ENCODE measurements at places on chromosomes 4 and X.
A peak's percentile ranks its signal among the peaks of the same experiment; 100 is the strongest.

DNA sequence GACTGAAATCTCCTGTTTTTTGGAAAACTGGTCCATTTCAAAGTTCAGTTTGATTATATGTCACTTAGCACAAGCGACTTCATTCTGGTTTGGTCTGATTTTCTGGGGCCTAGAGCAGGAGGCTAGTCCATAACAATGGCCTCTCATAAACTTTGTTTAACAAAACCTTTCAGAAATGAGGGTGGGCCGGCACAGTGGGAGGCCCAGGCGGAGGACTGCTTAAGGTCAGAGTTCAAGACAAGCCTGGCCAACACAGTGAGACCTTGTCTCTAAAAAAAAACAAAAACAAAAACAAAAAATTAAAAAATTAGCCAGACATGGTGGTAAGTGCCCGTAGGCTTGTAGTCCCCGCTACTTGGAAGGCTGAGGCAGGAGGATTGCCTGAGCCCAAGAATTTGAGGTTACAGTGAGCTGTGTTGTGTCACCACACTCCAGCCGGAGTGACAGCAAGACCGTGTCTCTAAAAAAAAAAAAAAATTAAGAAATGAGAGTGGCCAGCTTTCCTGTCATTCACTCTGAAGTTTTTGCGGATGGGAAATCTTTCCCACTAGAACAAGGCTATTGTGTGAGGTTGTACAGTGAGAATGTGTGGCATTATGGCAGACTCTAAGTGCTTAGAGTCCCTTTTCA is 1.2 kb upstream of the PLAC8 start:
- DNase-seq, result no peak

DNA sequence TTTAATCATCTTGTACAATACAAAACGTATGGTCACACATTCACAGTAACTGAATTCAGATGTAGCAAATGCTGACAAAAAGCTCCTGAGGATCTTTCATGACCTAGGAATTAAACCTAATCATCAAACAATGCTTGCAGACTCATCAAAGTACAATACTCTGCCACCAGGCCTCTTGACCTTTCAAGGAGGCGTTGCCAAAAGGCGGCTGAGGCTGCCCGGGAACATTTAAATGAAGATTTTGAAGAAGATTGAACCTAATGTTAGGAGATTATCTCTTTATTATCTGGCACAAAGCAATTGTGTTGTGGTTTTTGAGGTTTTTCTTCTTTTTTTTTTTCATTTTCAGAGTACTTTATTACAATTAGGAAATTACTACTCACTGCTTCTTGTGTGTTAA is 340.5 kb downstream of the GALNTL6 start:
- DNase-seq, result no peak

DNA sequence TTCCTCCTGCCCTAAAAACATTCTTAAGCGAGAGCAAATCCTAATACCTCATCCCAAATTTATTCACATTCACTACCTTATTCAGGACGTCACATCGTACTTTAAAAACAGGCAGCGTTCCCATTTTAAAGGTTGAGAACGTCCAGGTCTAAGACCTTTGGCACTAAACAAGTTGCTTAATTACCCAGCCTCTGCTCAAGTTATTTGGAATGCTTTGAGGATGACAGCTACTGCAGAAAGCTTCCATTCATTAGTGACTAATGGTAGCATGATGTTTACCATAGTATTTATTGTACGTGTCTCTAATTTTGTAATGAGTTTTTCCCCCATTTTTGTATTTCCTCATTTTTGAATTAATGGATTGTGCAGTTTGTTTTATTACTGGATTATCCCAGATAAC is 1.5 kb downstream of the USP38 start:
- no peak for DNase-seq

- DNase-seq, result no peak
Observed at GRCh38 chrX:12526306-12526705, 264.9 kb upstream of the PRPS2 start.

GRCh38 chr4:178202422-178202821 is 760.2 kb upstream of the AGA start:
- DNase-seq, result no peak

GRCh38 chr4:174244441-174244840 is 39.0 kb downstream of the FBXO8 start:
- DNase-seq, result no peak

DNA sequence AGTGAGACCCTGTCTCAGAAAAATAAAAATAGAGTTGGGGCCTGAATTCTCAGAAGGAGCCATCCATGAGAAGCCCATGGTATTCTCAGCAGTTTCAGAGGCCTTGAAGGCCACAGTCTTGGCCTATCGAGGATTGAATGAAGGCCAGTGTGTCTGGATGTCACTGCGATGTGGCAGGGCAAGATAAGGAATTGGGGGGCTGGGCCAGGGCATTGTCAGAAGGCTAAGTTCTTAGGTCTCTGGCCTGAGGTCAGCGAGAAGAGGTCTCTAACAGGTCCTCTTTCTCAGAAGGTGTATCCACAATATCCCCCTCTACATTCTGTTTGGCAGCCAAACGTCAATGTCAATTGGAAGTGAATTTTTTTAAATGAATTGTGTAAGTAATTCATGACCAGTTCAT is 5.7 kb downstream of the ZNF275 start:
- DNase-seq, result no peak

DNA sequence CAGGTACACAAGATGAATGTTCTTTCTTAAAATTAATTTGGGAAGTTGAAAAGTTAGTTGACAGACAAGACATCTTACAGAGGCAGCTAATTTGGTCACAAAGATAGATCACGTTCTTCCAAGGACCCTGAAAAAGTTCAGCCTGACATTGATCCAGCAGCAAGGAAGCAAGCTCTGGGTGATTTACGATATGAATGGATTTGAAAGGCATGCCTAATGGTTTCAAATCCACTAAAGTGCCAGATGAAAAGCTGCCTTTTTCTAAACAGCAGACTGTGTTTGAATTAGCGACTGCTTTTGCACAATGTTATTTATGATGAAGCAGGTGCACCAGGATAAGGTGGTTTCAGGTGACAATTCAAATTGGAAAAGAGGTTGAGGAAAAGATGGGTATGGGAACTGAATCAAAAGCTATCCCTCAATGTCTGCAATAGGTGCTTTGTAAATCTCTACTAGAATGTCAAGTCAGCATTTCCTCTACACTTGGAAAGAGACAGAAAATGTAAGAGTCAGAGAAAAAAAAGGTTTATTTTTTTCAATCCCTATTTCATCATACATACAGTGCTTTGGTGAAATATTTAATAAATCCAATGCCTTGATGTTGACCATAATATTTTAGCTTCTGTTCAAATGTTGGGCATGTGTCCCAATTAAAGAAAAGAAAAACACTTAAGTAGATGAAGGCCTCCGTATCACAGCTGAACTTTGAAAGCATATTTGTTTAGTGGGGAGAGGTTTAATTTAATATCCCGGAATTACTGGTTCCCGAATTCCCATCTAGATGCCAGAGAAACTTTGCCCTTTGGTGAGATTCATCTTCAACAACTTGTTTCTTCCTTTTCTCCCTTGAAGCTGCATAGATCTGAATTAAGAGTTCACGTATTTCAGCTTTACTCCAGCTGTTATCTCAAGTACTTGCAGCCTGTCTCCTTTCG is 6.0 kb downstream of the RASGEF1B start:
- DNase-seq, result no peak

- DNase-seq, result no peak
Observed at GRCh38 chr4:82745173-82745842, 53.3 kb downstream of the SCD5 start.

GRCh38 chr4:179625406-179625805 is 2183.2 kb upstream of the AGA start:
- DNase-seq, result no peak

- DNase-seq, result no peak
Observed at GRCh38 chr4:94285666-94286065, 57.0 kb downstream of the HPGDS start.

DNA sequence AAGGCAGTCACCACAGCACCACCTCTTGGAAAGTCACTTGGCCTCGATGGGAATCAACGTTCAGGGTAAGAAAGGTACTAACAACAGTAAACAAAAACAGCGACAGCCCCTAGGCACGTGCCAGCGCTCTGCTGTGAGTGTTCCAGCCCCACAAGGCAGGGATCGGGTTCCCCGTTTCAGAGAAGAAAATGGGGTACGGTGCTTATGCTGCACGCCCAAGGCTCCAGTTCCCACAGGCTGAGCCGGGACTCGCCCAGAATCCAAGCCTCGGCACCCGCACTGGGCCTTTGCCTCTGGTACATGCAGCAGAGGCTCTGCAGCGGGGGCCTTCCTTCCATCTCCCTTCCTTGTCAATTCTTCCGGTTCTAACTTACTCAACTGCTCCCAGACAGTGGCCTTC is 37.3 kb downstream of the WDR1 start:
- DNase-seq, result no peak

DNA sequence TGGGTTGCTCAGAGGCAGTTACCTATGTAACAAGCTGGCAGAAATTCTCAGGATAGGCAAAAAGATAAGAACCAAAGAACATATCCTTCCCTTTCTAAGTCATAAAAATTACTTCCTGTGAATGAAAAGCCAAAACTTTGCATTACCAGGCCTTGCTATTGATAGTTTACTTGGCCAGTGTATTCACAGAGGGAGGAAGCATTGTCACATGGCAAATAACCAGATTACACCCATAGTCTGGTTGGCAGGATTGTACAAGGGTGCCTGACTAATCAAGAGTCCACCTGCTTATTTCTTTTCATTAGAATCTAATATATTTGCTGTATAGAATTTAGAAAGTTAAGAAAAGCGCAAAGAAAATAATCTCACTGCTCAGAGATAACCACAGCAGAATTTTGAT is 14.1 kb downstream of the XIAP start:
- no peak for DNase-seq

GRCh38 chr4:185508181-185508580 is 27.1 kb downstream of the PDLIM3 start:
- DNase-seq, result no peak

DNA sequence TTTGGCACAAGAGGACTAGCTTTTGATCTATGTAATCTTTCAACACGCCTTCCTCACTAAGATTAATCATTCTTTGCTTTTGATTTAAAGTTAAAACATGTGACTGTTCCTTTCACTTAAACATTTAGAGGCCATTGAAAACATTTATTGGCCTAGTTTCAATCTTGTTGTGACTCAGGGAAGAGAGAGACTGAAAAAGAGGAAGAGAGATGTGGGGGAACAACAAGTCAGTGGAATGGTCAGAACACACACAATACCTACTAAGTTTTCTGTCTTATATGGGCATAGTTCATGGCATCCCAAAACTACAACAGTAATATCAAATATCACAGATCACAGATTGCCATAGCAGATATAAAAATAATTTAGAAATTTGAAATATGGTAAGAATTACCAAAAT is 812.9 kb upstream of the AGA start:
- no peak for DNase-seq

- DNase-seq, result no peak
Observed at GRCh38 chr4:77433418-77433733, 172.2 kb upstream of the CXCL13 start.

GRCh38 chrX:139475432-139475831 is 55.1 kb upstream of the F9 start:
- DNase-seq, result no peak

GRCh38 chr4:110224142-110224541 is 25.7 kb upstream of the ELOVL6 start:
- DNase-seq, result no peak

DNA sequence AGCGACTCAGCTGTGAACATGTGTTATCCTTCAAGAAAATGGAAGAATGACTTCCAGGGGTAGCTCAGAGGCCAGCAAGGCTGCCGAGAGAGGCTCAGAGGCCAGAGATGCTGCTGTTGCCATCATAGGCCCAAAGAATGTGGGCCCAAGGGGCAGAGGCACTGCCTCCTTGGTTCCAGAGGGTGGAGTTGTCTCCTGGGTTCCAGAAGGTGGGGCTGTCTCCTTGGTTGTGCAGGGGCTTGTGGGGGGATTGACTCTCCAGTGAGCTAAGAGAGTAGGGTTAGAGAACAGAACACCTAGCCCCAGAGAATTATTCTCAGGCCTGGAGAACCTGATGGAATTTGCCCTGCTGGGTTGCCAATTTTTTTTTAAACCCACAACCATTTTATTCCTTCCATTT is 62.6 kb downstream of the DGKK start:
- DNase-seq, result no peak

DNA sequence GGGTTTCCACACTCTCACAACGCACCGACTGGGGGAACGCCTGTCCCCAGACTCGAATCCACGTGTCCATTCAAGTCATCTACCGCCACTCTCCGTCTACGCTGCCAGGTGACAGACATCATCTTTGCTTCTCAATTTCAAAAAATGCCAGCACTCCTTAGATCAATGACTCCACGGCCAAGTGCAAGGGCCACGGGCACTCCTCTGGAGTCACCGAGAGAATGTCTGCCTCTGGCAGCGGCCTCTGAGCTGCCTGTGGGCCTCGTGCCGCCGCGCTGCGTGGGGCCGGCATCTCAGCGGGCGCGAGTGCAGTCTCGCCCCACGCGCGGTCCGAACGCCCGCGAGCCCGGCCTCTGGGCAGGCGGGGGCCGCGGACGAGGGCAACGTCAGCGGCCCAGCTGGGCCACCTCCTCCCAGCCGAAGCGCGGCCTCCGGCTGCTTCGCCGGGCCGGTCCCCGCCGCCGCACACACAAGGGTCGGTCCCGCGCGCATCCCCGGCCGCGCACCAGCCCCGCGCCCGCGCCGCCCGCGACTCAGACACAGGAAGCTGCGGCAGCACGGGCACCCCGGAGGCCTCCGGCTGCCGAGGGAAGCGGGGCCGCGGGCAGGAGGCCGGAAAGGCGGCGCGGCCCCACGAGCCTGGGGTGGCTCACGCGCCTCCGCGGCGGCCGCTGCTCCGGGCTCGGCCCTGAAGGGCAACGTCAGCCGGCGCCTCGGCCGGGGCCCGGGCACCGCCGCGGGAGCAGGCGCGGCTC is 450 bp downstream of the ACSL1 start:
- DNase-seq, result peak; percentile 36

DNA sequence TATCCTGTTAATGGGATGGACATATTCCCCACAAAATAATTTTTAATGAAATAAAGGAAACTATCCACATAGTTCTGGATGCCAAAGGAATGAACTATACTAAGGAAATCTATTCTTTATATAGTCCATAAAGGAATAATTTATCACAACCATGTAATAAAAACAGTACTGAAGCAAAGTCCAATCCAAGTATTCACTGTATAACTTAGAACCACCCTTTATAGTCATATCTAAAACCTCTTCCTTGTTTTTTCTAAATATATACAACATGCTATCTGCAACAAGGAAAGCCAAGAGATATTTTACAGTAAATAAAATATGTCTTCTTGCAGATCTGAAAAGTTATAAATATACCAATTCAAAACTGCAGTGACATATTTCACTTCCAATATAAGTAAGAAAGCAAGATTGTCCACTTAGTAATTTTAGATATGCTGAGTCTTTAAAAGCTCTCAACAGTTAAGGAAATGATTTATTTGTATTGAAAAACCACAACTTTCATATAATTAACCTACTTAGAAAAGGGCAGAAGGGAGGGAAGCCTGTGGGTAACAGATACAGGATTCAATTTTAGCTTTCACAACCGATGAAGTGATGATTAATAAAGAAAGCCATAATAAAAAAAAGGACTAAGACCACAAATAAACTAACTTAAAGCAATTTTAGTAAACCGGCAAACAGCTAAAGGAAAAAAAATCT is 8.0 kb downstream of the NR3C2 start:
- no peak for DNase-seq

- peak; percentile 2 for DNase-seq
Observed at GRCh38 chr4:15649914-15650545, 5.1 kb downstream of the FBXL5 start.

GRCh38 chr4:142085513-142086292 is 449.3 kb downstream of the IL15 start:
- no peak for DNase-seq
